ENCODE measurements at places on chromosomes 2 and 18.
A peak's percentile ranks its signal among the peaks of the same experiment; 100 is the strongest.

DNA sequence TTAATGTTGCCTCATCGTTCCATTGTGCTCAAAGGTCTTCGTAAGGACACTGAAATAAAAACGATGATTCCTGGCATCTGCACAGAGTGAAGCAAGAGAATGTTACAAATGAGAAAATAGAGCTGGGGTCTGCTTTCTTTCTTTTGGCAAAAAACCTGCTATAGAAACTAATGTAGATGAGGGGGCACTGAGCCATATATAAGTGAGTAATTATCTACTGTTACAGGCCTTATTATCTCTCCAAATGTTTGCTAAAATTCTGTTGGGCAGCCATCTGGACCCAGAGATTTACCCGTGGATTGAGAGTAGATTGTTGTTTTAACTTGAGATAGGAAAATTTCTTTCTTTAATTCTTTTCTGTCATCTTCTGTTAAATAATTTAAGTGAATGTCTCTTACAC, 472.5 kb upstream of the PIK3C3 start:
- no peak for DNase-seq

- DNase-seq = no peak
Observed at GRCh38 chr2:207784898-207785297, 15.2 kb upstream of the FZD5 start.

GRCh38 chr2:54065411-54065810, 50.0 kb upstream of the ACYP2 start:
- DNase-seq = peak; percentile 90

DNA sequence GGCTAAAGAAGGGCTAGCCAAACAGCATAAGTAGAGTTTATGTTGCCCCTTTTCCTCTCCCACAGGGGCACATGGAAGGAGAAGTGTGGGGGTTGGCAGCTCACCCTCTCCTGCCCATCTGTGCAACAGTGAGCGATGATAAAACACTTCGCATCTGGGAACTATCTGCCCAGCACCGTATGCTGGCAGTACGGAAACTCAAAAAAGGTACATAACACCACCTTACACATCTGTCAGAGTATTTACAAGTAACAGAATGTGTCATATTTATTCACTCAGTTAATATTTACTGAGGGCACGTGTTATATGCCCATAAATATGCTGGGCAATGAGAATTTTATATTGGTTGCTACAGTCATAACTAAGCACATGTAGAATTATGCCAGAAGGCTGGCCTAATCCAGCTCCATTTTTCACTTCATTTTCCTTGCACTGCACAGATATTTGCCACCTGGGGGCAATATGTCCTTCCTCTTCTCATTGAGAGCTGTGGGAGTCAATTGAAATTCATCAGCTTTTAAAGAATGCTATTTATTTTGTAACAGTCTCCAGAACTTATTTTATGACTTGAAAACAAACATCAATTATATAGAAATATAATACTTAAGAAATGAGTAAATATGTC, 150.6 kb downstream of the RTN4 start:
- DNase-seq = no peak

DNA sequence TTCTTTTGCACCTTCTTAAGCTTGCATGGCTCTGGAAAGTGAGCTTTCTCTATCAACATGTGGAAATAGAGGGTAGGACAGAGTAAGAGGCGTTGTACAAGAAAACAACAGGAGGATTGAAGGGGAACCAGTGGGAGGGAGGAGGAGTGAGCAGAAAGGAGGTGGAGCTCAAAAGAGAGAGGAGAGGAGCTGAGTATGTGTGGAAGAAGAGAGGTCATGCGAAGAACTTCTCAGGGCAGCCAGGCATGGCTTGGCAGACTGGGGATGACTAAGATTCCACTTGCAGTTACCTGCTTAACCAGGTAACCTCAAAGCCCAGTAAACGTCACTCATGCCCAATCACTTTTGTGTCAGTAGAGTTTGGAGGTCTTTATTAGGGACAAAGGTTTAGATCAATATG, 105.1 kb downstream of the BCL2L11 start:
- no peak for DNase-seq

GRCh38 chr2:215171796-215172195, 33.4 kb upstream of the ABCA12 start:
- no peak for DNase-seq

DNA sequence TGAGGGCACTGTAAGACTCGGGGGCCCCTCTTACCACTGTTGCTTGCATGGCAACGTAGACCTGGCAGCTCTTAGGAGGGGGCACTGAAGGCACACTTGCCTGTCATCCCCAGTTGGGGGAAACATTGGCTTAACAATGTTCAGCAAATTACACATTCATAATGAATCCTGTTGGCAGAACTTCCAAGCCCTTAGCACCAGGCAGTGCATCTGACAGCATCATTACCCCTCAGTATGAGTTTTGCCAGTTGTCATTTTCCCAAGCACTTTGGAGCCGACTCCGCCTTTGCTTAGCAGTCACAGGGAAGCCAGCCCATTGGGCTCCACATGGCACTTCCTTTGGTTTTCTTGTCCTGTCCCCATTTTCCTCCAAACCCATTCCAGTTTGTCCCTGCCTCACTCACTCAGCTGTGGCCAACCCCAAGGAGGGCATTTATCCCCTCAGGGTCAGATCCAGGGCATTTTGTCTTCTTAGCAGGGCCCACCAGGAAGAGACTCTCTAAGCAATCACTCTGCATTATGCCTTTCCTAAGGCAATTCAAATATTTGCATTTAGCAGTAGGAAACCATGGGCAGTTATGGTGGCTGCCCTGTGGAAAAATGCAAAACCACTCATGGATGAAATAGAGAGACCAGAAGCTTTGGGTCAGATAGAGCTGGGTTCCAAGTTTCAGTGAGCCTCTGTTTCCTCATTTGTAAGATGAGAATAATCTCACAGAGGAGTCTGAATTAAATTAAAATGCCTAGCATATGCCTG, 73.9 kb downstream of the VSNL1 start:
- DNase-seq = no peak

GRCh38 chr2:20588918-20589871, 61.7 kb downstream of the HS1BP3 start:
- DNase-seq = no peak

DNA sequence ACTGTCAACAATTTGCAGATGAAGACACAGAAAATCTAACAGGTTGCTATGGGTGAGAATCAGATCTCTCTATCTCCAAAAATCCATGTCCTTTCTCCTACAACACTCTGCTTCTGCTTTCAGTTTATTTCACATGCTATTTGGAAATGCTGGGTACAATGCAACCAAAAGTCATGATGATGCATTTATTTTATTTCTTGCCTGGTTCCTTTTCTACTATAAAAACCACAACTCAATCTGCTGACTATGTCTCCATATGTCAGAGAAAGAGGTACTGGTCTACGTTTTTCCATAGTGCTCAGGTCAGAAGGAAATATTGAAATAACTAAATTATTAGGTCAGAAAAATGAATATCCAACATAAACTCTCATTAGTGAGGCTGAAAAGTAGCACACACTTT, 20.5 kb downstream of the RAD51AP2 start:
- no peak for DNase-seq
